ENCODE measurements at places on chromosomes 11 and 22.
A peak's percentile ranks its signal among the peaks of the same experiment; 100 is the strongest.

DNA sequence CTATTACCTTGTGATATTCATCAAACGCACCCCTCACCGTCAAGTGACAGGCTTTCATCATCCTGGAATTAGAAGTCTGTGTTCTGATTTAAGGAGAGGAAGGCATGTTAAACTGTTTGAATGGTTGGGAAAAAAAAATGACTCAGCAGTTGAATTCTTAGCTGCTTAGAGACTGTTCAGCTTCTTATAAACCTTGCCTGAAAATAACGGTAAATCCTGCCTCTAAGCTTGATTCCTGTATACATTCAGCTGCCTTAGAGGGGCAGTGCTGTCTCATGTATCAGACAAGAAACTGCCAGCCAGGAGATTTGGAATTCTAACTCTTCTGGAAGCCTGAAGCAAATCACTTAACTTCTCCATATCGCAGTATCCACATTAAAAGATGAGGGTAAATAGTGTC, 437.4 kb downstream of the JRKL start:
- DNase-seq, result peak; percentile 66

DNA sequence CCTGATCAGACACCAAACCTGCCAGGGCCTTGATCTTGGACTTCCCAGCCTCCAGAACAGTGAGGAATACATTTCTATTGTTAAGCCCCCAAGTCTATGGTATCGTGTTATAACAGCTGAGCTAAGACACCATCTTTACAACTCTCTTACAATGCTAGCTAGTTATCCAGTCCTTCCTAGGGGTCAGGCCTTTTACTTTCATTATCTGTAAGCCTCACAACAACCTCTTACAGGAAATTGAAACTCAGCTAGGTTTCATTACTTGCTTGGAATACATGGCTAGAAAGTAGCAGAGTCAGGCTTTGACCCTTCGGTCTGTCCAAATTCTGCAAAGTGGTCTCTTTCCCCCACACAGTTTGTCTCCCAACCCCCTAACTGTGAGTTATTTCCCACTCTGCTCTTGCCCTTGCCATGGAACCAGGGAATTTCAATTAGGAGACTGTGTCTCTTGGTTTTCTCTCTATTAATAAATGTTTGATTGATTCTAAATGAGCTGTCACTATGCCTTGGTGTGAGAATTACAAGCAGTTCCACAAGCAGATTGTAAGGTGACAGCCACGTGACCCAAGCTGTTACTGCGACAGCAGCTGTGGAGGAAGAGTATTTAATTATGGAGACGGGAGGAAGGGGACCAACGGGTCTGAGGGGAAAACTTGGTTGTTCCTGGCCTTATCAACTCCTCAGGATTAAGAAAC, 38.4 kb upstream of the CLMP start:
- no peak for DNase-seq

- DNase-seq, result peak; percentile 2
Observed at GRCh38 chr22:46540874-46541273, 3.5 kb upstream of the CELSR1 start.

DNA sequence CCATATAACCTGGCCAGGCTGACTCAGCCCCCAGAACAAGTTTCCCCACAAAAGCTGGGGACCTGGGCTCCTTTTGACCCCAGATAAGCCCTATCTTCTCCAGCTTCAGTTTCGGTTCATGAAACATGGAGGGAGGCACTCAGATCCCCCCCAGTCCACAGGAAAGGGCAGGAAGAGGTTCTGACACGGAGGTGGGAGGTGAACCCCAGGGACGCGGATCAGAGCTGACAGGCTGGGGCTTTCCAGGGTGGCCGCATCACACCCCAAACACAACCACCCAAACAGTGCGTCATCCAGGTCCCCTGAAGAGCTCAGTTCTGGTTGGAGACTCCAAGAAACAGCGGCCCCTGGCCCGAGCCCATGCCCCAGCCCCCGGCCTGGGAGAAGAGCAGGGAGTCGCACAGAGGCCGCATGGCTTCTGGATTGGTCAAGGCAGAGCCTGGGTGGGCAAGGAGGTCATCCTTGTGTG, 44.3 kb upstream of the A4GALT start:
- DNase-seq, result peak; percentile 3

GRCh38 chr11:124646148-124646547, 23.5 kb downstream of the TBRG1 start:
- no peak for DNase-seq

- no peak for DNase-seq
Observed at GRCh38 chr11:117766576-117766975, 30.4 kb downstream of the DSCAML1 start.

GRCh38 chr22:42769238-42769573, 48.5 kb upstream of the A4GALT start:
- DNase-seq, result no peak

GRCh38 chr11:44578279-44578678, 12.8 kb downstream of the CD82 start:
- no peak for DNase-seq

- peak; percentile 62 for DNase-seq
Observed at GRCh38 chr11:102513869-102514268, 16.7 kb downstream of the MMP7 start.

DNA sequence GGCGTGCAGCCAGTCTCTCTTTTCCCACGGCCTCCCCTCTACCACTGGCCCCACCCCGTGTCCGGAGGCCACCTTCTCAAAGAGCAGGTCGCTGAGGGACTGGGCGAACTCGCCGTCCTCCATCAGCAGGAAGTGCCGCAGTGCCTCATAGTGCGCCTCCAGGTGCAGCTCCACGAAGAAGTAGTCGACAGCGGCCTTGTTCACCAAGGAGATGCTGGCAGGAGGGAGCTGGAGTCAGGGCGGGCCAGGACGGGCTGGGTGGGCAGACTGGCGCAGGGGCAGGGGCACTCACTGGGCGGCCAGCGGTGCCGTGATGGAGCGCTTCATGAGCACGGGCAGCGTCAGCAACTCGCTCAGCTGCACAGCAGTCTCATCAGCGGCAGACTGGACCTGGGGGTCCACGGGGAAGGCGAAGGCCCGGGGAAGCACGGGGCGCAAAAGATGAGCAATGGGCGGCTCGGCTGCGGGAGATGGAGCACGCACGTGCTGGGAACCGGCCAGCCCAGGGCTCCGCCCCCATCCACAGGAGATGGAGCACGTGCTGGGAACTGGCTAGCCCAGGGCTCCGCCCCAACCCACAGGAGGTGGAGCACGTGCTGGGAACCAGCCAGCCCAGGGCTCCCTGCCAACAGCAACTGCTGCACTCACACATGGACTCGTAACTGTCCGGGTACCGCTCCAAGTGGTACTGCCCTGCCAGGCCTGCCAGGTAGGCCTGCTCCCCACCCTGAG, 18.4 kb downstream of the SELENOO start:
- DNase-seq, result peak; percentile 83

DNA sequence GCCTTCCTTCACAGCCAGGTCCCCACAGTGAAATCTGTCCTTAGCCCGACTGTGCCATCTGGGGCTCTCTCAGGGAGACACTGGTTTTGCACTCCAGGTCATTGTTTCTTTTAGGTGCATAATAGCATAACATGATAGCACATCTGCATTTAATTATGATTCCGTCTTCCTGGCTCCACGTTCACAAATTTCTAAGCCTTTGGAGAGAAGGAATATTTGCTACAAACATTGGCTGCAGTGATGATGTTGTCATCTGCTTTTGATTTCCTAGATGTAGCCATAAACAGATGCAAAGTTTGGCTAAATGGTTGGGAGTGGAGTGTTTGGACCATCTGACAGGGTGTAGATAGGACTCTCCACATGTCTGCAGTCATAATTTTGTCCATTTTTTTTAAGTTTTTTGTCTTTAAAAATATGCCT, 12.0 kb upstream of the CAT start:
- DNase-seq, result peak; percentile 21
